ENCODE measurements at places on chromosomes 4 and X.

GRCh38 chr4:27819246-27819645, 958.6 kb downstream of the STIM2 start:
- no peak for DNase-seq

- DNase-seq = no peak
Observed at GRCh38 chrX:292900-293897, 12.0 kb downstream of the PLCXD1 start.

GRCh38 chrX:49172280-49172780, 632 bp downstream of the PLP2 start:
- DNase-seq = no peak

- DNase-seq = no peak
Observed at GRCh38 chr4:160129439-160129838, 1026.6 kb downstream of the RAPGEF2 start.

DNA sequence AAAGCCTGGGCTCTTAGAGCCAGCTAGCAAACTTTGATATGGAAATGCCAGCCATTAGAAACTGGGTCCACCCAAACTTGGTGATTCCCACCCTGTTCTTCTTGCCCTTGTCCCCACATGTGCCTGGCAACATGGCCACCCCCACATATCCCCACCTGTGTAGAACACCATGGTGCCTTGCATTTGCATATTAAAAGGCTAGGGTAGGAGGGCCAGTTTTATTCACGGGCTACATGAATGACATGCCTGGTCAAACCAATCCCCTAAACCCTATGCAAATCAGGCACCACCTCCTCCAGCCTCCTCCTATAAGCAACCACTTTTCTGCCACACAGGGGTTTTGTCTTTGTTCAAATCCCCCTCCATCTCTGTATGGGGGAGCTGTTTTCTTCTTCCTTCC, 104.9 kb downstream of the CLNK start:
- DNase-seq = no peak

Data from cerebellar cortex (tissue), 1 donor.